ENCODE measurements at places on chromosomes 6 and 20.

- DNase-seq: no peak
Observed at GRCh38 chr6:155106456-155107115, 111.5 kb downstream of the TIAM2 start.

- no peak for DNase-seq
Observed at GRCh38 chr6:3301506-3301905, 42.8 kb downstream of the PSMG4 start.

DNA sequence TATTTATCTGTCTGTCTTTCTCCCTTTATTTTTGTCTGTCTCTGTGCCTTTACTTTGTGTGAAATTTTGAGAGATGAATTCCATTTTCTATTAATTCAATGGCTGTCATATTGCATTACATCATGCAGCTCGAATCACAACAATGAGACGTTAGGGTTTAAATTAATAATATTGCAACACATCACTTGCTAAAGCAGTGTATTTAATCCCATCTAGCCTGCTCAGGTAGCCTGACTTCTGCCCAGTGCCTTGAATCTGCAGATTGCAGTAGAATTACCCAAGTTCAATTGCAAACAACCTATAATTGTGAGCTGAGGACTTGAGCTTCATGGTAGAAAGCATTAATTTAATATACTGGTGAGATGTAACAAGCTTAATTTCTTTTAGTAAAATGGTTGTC, 235.7 kb upstream of the TSHZ2 start:
- no peak for DNase-seq

DNA sequence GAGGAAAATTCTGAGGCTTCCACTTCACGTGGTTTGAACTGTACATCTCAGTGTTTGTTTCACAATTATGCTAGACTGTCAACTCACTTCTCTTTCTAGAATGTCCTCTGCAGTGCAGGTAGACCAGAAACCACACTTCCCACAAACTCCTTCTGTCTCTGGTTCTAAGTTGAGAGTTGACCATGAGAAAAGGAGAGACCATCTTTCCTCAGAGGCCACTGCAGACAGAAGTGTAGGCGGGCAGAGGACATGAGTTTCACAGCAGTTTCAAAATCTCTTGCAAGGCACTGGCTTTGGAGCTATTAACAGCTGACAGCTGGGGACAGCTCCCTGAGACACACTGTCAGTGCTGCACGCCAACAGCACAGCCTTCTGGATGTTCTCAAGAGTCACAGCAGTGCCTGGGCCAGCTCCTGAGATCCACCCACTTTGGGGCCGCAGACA, 55.4 kb upstream of the MOXD1 start:
- DNase-seq: no peak
